ENCODE measurements at places on chromosomes 3 and 15.

DNA sequence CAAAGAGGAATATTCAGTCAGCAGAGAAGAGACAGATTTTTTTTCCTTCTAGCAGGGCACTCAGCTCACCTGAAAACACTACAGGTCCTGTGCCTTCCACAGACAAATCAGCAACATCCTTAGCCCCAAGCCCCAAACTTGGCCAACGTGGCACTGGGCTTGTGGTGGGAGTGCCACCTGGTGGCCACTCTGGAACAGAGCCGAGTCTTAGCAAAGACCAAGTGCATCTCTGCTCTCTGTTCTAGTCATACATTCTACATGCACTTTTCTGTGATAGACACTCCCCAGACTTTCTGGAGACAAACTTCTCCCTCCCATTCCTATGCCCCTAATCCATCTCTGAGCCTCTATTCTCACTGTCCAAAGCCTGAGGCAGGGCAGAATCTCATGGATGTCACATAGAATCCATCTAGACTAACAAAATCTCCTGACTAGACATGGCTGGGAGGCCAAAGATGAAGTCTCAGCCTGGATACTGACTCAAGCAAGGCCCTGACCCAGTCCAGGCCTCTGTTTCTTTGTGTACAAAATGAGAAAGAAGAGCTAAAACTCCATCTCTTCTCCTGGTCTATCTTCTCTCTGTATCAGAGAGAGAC lies 5.1 kb upstream of the SEMA7A start:
- DNase-seq = peak; percentile 75

- no peak for DNase-seq
Observed at GRCh38 chr3:158506456-158506855, 64.5 kb upstream of the MLF1 start.

GRCh38 chr3:178436773-178437172 lies 99.5 kb upstream of the KCNMB2 start:
- no peak for DNase-seq

GRCh38 chr3:174083706-174084105 lies 686.2 kb downstream of the NLGN1 start:
- no peak for DNase-seq

DNA sequence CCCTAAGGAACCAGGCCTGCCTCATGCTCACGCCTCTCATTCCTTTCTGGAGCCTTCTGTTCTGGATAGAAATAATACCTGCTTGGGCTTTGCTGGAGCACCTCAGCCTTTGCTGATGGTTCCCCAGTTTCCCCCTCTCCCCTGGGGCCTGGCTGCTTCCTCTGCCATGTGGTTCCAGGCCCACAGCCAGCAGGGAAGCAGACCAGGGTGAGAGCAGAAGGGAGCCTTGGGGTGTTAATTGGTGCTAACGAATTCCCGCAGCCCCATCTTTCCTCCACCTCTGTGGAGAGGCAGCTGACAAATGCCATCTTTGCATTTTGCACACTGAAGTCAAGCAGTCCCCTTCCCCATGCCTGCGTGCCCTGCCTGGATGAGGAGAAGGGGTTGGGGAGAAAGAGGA lies 13.1 kb upstream of the CORO2B start:
- no peak for DNase-seq

GRCh38 chr3:171352387-171352935 lies 107.7 kb downstream of the TNIK start:
- no peak for DNase-seq

All from nucleus accumbens (tissue), 56 donors.